ENCODE measurements at places on chromosomes 13 and 19. TPM values are rescaled to one million over a fixed set of nuclear protein-coding genes. Genes with fewer than 3 reads are reported as not detected.

Gene KASH5
- total RNA-seq = not detected

Gene KLK3
- total RNA-seq = not detected

Gene CYP2A7
- not detected for total RNA-seq

Gene ZNF880
- 16.9 TPM for total RNA-seq

Gene B9D2
- total RNA-seq = 3.0 TPM

Gene TSSK6
- 2.8 TPM for total RNA-seq

Gene PLD3
- total RNA-seq = 146 TPM

Gene TRPM4
- 32.7 TPM for total RNA-seq

Gene CAPN12
- 1.0 TPM for total RNA-seq

Gene PSG2
- total RNA-seq = not detected

Gene R3HDM4
- total RNA-seq = 53.1 TPM

Gene KANK3
- total RNA-seq = 5.3 TPM
